Breast epithelium (tissue), 4 donors: ENCODE measurements at places on chromosomes 3 and 15. TPM values are rescaled to one million over a fixed set of nuclear protein-coding genes. Genes with fewer than 3 reads are reported as not detected.

Gene MASP1
- 11.5 TPM for total RNA-seq

Gene LYZL4
- total RNA-seq, result not detected

Gene LMOD3
- total RNA-seq, result not detected

Gene TAMM41
- 16.8 TPM for total RNA-seq

Gene SHC4
- total RNA-seq, result 4.0 TPM

Gene DUOXA1
- 0.80 TPM for total RNA-seq

Gene NPAP1
- total RNA-seq, result not detected

Gene NOX5
- 2.6 TPM for total RNA-seq

Gene ATP13A5
- total RNA-seq, result 4.5 TPM

Gene HCLS1
- total RNA-seq, result 144 TPM

Gene GPR15
- not detected for total RNA-seq

Gene CGNL1
- 18.4 TPM for total RNA-seq

Gene ZNF654
- total RNA-seq, result 15.4 TPM

Gene TP63
- total RNA-seq, result 0.96 TPM
